ENCODE measurements at places on chromosomes 6 and 20.

GRCh38 chr6:70669133-70669532 lies 1.4 kb downstream of the SMAP1 start:
- peak; percentile 13 for DNase-seq

GRCh38 chr6:35493307-35493983 lies 3.4 kb downstream of the TEAD3 start:
- no peak for DNase-seq

- no peak for DNase-seq
These were observed 11.1 kb upstream of the SERINC1 start for GRCh38 chr6:122482750-122483080.

- DNase-seq = no peak
These were observed at the start of gene ECT2L for GRCh38 chr6:138795809-138796603. Gene ECT2L, plus strand, starts transcription at chr6:138796087. Its CDS starts 17,188 bp downstream, at chr6:138813275.

DNA sequence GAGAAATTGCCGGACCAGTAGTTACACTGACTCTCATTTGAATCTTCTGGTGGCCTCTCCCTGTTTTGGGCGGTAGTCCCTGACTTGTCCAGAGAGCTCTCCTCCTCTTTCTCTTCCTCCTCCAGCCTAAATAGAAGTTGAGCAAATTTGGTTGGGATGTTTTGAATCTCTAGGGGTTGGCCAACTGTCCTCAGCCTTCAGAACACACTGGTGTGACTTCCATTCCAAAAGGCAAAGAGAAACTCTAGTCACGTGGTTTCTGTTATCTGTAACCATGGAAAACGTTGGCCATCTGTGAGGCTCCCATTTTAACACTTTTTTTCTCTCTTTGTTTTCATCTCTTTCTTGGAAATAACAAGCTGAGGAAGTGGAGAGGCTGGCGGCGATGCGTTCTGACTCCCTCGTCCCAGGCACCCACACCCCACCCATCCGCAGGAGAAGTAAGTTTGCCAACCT lies 275.3 kb downstream of the TBC1D7 start:
- no peak for DNase-seq

GRCh38 chr6:16273256-16273655 lies 34.9 kb downstream of the GMPR start:
- DNase-seq = no peak

DNA sequence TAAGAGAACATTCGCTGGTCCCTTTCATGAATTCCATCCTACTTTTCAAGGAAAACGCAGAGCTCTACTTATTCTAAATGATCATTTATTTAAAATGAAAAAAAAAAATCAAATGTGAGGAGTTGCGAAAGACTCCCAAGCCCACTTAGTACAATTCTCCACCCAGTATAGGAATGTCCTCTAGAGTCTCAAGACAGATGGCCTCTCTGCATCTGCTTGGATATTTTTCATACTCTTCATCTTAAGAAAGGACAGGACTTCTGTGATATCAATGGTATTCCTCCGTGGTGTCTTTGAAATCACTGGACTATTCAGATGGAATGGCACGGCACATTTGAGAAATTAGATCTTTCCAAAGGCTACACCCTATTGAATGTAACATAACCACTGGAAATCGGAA lies 107.1 kb downstream of the PTPRK start:
- no peak for DNase-seq

DNA sequence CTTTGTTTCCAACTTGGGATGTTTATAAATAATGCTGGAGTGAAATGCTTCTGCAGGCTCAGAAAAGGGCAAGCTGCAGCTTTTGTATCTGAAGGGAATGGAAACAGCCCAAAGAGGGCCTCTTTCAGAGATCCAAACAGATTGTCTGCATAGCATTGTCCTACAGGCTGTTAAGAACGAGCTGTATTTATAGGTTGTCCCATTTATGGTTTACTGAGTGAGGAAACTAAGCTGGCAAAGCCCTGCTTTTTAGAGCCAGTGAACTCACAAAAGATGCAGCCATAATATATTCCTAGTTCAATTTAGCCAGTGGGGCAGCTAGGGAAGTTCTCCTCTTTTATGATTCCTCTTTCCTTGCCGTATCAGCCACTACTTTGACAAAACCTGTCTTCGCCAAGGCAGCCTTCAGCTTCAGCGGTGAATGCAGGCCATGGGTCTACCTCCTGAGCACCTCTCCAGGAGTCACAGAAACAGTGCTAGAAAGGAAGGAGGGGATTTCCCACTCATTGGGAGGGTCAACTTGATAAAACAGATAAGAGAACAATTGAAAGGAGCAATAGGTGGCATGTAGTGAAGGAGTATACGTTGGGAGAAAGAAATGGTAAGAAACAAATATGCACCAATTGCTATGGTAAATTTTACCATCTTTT lies 15.0 kb downstream of the KIAA0319 start:
- no peak for DNase-seq

- DNase-seq = no peak
These were observed 47.0 kb downstream of the NT5E start for GRCh38 chr6:85496856-85497255.

DNA sequence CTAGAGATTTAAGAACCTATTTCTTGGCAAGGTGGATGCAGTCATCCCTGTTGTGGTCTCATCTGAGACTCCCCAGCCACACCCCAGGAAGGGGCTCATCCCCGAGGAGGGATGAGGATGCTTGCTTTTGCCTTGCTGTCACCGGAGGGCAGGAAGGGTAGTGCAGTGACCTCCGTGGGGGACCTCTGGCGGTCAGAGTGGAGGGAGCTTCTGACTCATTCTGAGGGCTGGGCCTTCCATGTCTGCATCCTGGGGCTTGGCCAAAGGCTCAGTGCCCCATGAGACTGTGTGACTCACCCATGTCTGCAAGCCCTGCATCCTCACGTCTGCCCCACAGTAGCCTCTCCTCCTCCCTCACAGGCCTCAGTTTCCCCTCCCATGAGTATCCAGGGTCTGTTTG lies 38.7 kb downstream of the UQCC2 start:
- peak; percentile 78 for DNase-seq

DNA sequence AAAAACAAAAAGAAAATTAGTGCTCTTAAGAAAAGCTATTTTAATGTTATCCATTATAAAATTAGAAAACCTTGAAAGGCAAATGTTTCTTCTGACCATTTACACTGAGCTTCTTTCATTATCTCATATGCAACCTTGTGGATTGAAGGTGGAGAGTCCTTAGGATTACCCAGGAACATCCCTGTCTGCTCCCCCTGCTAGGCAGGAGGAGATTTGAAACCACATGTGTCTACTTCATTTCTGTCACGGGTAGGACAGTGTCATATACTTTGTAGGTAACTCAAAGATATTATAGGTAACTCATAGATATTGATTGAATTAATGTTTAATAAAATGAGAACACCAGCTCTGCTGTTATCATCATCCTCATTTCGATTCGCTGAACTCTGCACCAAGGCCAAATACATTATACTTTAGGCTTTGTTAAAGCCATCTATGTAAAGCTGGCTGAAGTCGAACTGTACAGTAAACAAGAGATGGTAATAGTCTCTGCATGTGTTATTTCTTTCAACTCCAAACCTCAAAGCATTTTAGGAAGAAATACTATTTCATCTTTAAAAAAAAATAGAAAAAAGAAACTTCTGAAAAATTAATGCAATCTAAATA lies 49.5 kb downstream of the HDAC2 start:
- DNase-seq = no peak

GRCh38 chr6:25301362-25301761 lies 22.2 kb downstream of the CARMIL1 start:
- DNase-seq = no peak

- peak; percentile 50 for DNase-seq
These were observed 31.8 kb upstream of the GMPR start for GRCh38 chr6:16206595-16207037.

DNA sequence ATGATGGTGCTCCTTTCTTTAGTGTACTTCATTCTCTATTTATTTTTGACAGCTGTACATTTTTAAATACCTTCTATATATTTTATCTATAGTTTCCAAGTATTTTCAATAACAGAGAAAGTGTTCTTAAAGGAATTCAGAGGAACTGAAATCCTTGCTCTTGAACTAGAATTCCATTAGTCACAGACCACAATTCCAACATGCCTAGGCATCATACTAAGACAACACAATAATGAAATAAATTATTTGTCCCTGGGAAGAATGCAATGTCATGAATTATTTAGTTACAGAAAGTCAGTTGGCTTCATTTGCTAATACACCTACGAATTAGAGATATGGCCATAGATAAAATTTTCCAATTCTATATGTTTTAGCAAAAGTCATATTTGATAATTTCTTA lies 671.2 kb downstream of the EPHA7 start:
- DNase-seq = no peak

Measured in HepG2 (cell line).